Stimulated activated CD4-positive, alpha-beta T cell treated with anti-CD3 and anti-CD28 coated beads, Interleukin-1b, Interleukin-23, amount 100 ng/mL, for 1 hour (primary cell): ENCODE measurements at places on chromosomes 5 and 9.

DNA sequence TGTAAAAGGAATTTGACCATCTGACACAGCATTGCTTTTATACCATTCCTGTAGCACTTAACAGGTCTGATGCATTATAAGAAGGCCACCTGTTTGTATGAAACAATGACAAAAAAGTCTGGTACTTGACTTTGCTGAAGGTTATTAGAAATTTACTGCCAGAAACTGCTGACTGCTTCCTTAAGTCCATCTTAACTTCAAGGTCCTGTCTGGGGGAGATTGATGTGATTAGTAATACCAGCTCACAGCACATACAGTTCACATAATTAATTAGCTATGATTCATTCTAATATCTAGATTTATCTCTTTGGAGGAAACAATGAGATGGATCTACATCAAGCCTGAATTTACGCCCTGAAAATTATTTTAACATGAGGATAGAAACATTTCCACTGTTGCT lies 49.6 kb upstream of the TEK start:
- no peak for DNase-seq

DNA sequence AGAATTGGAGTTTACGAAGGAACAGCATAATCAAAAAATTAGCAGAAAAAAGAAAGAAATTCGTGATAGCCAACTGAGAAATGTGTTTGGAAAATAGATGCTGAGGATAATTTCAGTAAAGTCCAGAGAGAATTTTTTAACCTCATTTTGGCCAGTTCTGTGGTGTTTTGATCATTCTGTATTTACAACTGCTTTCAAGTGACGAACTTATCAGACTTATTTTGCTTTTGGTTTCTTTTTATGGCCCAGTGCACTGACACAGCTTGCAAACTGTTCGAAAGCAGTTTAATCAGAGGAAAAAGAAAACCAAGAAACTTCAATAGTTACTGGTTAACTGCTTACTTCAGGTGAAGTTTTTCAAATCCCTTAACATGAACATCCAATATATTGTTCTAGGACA lies 1.9 kb downstream of the SDHA start:
- DNase-seq = no peak

DNA sequence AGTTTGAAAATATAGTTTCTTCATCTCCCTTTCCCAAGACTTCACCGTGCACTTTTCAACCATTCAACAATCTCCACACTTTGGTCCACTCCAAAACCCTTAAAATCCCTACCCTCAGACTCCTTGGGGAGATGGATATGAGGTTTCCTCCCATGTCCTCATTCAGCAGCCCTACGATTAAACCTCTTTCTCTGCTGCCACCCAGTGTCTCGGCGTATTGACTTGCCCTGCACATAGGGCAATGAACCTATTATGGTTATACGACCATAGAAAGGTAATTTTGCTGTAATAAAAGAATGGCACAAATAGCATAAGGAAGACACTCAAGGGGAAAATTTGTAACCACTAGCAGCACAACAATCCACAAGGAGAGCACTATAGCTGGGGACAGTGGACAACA lies 803.5 kb downstream of the TLE1 start:
- no peak for DNase-seq

DNA sequence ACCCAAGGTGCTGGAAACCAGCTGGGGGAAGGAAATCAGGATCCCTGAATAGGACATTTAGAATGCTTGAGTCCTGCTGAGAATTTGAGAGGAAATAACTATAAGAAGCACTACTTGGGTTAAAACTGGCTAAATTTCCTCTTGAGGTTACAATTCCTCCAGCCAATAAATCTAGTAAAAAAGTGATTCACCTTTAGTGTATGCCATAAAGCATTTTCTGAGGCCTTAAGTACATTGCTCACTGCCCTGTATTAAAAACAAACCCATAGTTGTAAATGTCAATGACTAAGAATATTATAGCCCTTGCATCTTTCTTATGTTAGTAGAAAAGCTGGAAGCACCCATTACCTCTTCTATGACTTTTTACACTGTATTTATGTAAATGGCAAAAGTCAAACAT lies 634.7 kb upstream of the ARRDC3 start:
- DNase-seq = no peak

GRCh38 chr5:81534441-81534840 lies 140.5 kb upstream of the ACOT12 start:
- no peak for DNase-seq

DNA sequence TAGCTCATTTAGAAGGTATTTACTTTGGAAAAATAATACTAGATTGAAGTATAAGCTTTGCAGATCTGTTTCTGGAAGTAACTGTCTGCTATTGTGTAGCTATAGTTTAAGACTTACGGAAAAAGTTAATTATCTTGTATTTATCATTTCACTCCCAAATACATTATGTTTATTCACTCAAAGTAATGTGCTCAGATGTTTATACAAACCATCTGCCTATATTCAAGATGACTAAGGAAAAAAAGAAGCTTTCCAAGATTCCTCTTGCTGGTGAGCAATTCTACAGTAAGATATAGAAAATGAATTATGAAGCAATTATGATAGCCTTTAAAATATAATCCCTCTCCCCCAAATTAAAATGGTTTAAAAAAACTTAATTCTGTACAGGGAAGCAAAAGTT lies 137.9 kb downstream of the KIAA0825 start:
- no peak for DNase-seq

GRCh38 chr5:177982956-177983355 lies 13.1 kb downstream of the PROP1 start:
- no peak for DNase-seq

- DNase-seq = no peak
These were observed 181.5 kb upstream of the PIK3R1 start for GRCh38 chr5:68033961-68034571.
